HepG2 (cell line): ENCODE measurements at places on chromosomes 16 and 17. TPM values are rescaled to one million over a fixed set of nuclear protein-coding genes. Genes with fewer than 3 reads are reported as not detected.
A peak's percentile ranks its signal among the peaks of the same experiment; 100 is the strongest.

DNA sequence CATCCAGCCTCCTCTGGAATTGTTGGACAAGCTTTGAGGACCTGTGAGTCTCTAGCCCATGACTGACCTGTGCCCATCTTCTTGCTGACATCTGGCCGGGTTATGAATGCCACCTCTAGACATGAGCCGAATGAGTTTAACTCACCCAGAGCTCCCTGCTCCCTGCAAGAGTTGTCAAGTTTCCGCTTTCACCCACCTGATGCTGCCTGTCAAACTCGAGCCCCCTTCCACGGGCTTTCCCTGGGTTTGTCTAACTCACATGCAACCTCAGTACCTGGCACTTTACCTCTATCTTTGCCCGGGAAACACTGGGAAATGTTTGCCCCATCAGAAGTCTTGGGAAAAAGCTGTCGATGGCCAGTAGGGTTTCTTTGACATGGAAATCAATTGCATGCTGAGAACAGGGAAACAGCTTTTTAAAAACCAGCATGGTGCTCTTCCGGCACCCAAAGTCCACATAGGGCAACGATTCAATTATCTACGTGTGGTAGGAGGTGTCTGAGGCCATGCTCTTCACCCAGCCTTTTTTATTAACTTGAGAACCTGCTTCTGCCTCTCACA lies 33.8 kb upstream of the DNAH17 start:
- no peaks in the 10 kb centered on the region for H3K27me3 ChIP-seq
- H3K4me3 ChIP-seq = no peak overlapping the region
- H3K4me1 ChIP-seq = peaks cover 17% of the 10 kb centered on the region
- H3K36me3 ChIP-seq = no peaks in the 10 kb centered on the region

DNA sequence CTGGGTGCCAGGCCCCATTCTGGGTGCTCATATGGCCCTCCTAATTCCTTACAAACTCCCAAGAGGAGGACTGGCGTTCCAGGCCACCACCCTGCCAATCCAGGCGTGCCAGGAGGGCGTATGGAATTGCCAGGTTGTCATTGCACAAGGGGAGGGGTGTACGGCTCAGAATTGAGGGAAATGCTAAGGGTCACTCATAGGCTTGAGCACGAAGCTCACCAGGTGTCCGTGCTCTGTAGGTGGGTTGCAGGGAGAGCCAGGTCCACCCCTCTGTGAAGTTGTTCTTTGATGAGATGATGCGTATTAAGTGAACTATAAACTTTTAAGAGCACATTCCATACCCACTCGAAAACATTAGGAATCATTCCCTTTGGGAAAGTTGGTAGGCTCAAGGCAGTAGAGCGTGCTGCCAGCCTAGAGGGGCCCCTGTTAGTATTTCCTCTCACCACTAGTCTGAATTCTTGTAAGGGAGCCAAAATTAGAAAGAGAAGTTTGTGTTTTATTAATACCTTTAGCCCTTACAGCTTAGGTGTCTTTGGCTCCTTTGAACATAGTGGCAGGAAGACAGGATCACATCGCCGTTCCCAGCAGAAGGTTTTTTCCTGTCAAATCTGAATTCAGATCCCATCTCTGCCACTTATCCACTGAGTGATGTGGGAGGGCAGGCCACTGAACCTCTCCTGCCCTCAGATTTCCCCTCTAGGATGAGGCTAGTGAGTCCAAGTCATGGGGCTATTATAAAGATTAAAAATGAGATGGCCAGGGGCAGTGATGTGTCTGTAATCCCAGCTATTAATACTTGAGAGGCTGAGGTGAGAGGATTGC lies 38.7 kb upstream of the NFAT5 start:
- peaks cover 43% of the 10 kb centered on the region for H3K4me1 ChIP-seq
- no peak overlapping the region for H3K27ac ChIP-seq
- H3K27me3 ChIP-seq = no peaks in the 10 kb centered on the region
- H3K36me3 ChIP-seq = no peaks in the 10 kb centered on the region
- no peak overlapping the region for H3K4me3 ChIP-seq

GRCh38 chr16:18018376-18018775 lies 318.2 kb downstream of the NPIPA8 start:
- H3K4me1 ChIP-seq = no peaks in the 10 kb centered on the region
- H3K4me3 ChIP-seq = no peak overlapping the region
- H3K36me3 ChIP-seq = no peaks in the 10 kb centered on the region
- no peak for DNase-seq

GRCh38 chr16:78034530-78034929 lies 12.2 kb downstream of the CLEC3A start:
- no peaks in the 10 kb centered on the region for H3K27me3 ChIP-seq
- H3K4me1 ChIP-seq = no peaks in the 10 kb centered on the region
- H3K36me3 ChIP-seq = no peaks in the 10 kb centered on the region
- H3K27ac ChIP-seq = no peak overlapping the region

Gene HCRT
- not detected in 2 replicates for total RNA-seq

DNA sequence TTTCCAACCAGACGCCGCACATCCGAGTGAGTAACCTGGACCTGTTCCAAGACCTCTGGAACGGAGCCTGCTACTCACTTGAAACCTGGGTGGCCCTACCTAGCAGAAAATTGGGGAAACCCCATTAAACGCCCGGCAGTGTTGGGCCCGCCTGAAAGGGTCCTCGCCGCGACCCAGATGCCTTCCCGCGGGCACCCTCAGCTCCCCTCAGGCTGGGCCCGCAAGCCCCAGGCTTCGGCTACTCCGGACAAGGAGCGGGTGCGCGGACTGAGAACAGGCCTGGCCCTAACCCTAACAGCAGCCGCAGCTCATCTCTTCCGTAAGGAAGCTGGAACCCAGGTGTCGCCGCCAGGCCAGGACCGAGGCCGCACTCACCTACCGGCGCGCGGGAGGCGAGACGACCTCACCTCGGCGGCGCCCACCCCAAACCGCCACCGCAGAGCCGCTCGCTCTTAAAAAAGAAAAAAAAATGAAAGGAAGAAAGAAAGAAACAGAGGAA lies 344 bp downstream of the PSME3IP1 start:
- H3K4me3 ChIP-seq = peak overlapping the region; percentile 92
- no peaks in the 10 kb centered on the region; the same call in 1 of the 3 replicates for H3K27me3 ChIP-seq
- DNase-seq = no peak
- H3K36me3 ChIP-seq = peaks cover 8% of the 10 kb centered on the region

- H3K27me3 ChIP-seq = peaks cover 41% of the 10 kb centered on the region; the same call in 2 of the 3 replicates
- H3K4me3 ChIP-seq = peak overlapping the region; percentile 51; the same call in 1 of the 2 replicates
- DNase-seq = no peak
- no peak overlapping the region for H3K27ac ChIP-seq
- no peaks in the 10 kb centered on the region for H3K36me3 ChIP-seq
- H3K4me1 ChIP-seq = peaks cover 25% of the 10 kb centered on the region
Observed at GRCh38 chr16:57985204-57986181, 14.6 kb upstream of the CNGB1 start.

DNA sequence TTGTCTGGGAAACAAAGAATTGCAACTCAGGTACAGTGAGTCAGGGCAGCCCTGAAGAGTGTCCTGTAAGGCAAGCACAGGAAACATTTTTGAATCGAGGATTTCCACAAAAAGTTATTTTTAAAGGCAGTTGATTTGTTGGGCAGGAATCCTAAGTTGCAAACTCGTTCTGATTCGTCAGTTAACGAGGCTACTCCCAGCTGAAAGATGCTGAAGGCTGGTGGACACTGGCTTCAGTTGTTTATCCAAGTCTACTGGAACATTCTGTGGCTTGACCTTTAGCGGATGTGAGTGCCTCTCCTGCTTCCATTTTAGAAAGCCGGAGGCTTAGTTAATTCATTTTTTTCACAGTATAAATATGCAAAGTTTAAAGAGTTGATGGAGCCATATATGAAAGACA lies 84.2 kb downstream of the KCNJ12 start:
- H3K4me1 ChIP-seq = no peaks in the 10 kb centered on the region
- no peak overlapping the region for H3K4me3 ChIP-seq
- H3K27ac ChIP-seq = no peak overlapping the region
- no peak for DNase-seq

Gene DNAAF1
- 0.04 TPM in 1 of 2 replicates, not detected in the other for total RNA-seq

Gene PERCC1
- 0.15 TPM in 1 of 2 replicates, not detected in the other for total RNA-seq

GRCh38 chr17:75978938-75979704 lies at the start of the genes ACOX1 and TEN1:
Gene ACOX1, minus strand, starts transcription at chr17:75979166. Its CDS starts 93 bp downstream, at chr17:75979073.
Gene TEN1, plus strand, starts transcription at chr17:75979240. Its CDS starts 6,953 bp downstream, at chr17:75986193.
- no peaks in the 10 kb centered on the region; the same call in 2 of the 3 replicates for H3K27me3 ChIP-seq
- H3K4me3 ChIP-seq = peak within 1 kb of the TSS; percentile 98
- peaks cover 5% of the 10 kb centered on the region; the same call in 2 of the 3 replicates for H3K36me3 ChIP-seq
- peak within 1 kb of the TSS; percentile 99 for H3K27ac ChIP-seq
- peak; percentile 98 for DNase-seq
- H3K4me1 ChIP-seq = peaks cover 80% of the 10 kb centered on the region

DNA sequence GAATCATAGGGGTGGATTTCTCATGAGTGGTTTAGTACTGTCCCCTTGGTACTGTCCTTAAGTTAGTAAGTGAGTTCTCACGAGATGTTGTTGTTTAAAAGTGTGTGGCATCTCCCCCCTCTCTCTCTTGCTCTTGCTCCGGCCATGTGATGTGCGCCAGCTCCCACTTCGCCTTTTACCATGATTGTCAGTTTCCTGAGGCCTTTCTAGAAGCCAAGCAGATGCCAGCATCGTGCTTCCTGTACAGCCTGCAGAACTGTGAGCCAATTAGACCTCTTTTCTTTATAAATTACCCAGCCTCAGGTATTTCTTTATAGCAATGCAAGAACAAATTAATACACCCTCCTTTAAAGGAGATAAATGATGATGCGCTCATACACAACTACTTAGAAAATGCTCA lies 50.1 kb upstream of the NACA2 start:
- H3K27me3 ChIP-seq = no peaks in the 10 kb centered on the region; the same call in 2 of the 3 replicates
- no peak for DNase-seq
- no peak overlapping the region for H3K4me3 ChIP-seq
- H3K27ac ChIP-seq = no peak overlapping the region
- no peaks in the 10 kb centered on the region for H3K4me1 ChIP-seq

DNA sequence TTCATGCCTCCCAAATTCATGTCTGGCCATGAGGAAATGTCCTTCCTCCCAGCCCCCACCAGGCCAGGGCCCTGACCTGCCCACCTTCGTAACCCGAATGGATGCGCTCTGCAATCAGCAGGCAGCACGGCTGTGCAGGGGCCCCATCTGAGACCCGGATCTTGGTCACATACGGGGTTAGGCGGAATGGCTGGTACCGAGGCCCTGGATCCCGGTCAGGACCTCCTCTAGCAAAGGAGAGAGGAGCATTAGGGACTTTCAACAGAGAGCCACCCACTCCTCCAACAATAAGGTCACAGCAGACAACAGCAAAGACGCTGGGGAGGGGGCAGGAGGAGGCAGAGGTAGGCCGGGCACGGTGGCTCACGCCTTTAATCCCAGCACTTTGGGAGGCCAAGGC lies 3.6 kb downstream of the PER1 start:
- no peak overlapping the region for H3K4me3 ChIP-seq
- H3K4me1 ChIP-seq = peaks cover 24% of the 10 kb centered on the region
- no peaks in the 10 kb centered on the region for H3K27me3 ChIP-seq
- no peak overlapping the region for H3K27ac ChIP-seq
- no peak for DNase-seq

GRCh38 chr17:4827399-4827798 lies 5.7 kb upstream of the MINK1 start:
- no peaks in the 10 kb centered on the region for H3K36me3 ChIP-seq
- no peaks in the 10 kb centered on the region for H3K27me3 ChIP-seq
- no peak overlapping the region for H3K4me3 ChIP-seq
- no peak for DNase-seq

- H3K36me3 ChIP-seq = no peaks in the 10 kb centered on the region
- H3K27ac ChIP-seq = no peak overlapping the region
- H3K27me3 ChIP-seq = peaks cover 2% of the 10 kb centered on the region; the same call in 1 of the 2 replicates
- no peaks in the 10 kb centered on the region for H3K4me1 ChIP-seq
Observed at GRCh38 chr17:45963889-45964288, 35.2 kb upstream of the STH start.

- H3K36me3 ChIP-seq = no peaks in the 10 kb centered on the region; the same call in 2 of the 3 replicates
- no peak for DNase-seq
- H3K27me3 ChIP-seq = no peaks in the 10 kb centered on the region
Observed at GRCh38 chr17:19979917-19980770, 2.5 kb upstream of the AKAP10 start.

- no peak overlapping the region for H3K4me3 ChIP-seq
- no peaks in the 10 kb centered on the region for H3K27me3 ChIP-seq
- H3K36me3 ChIP-seq = no peaks in the 10 kb centered on the region
- DNase-seq = no peak
- H3K4me1 ChIP-seq = peaks cover 20% of the 10 kb centered on the region
Observed at GRCh38 chr16:87254296-87254695, 62.9 kb downstream of the C16orf95 start.

Gene ATP6V0C
- 7.2 and 10.4 TPM in 2 replicates for total RNA-seq

DNA sequence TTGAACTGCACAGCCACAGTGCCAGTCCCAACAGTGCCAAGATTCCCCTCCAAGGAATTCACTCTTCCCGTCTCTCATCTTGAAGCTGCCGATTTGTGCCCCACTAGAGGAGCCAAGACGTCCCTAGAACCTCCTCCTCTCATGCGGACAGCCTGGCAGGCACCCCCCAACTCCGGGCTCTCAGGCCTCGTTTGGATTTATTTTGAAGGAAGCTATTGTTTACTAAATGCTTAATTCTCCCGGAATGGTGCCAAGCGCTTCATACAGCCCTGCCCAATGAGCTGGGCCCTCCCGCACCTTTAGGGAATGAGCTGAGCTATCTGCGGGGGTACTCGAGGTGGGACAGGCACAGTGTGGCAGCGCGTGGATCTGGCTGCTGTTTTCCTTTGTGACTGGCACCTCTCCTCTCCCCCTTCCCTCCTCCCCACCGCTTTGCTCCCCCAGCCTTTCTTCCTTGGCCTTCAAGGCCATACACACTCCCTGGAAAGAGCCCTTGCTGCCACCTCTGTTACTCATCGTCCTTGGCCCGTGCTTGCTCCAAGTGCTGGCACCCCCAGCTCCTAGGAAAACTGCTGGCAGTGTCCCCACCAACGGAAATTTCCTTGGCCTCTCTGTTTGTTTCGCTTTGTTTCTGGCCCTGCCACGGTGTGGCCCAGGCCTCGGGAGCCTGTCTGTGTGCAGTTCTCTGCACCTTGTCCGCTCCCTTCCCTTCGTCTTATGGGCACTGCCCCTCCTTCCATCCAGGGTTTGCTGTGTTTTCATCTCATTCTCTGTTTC lies 49.9 kb upstream of the CDR2 start:
- no peak overlapping the region for H3K4me3 ChIP-seq
- H3K27me3 ChIP-seq = no peaks in the 10 kb centered on the region
- H3K27ac ChIP-seq = no peak overlapping the region
- H3K36me3 ChIP-seq = peaks cover 32% of the 10 kb centered on the region
- DNase-seq = no peak
- no peaks in the 10 kb centered on the region for H3K4me1 ChIP-seq

GRCh38 chr17:31916491-31917064 lies 15.1 kb upstream of the UTP6 start:
- no peak overlapping the region for H3K4me3 ChIP-seq
- no peak for DNase-seq
- no peaks in the 10 kb centered on the region for H3K36me3 ChIP-seq
- H3K27ac ChIP-seq = no peak overlapping the region
